ENCODE measurements at places on chromosomes 7 and 10.

DNA sequence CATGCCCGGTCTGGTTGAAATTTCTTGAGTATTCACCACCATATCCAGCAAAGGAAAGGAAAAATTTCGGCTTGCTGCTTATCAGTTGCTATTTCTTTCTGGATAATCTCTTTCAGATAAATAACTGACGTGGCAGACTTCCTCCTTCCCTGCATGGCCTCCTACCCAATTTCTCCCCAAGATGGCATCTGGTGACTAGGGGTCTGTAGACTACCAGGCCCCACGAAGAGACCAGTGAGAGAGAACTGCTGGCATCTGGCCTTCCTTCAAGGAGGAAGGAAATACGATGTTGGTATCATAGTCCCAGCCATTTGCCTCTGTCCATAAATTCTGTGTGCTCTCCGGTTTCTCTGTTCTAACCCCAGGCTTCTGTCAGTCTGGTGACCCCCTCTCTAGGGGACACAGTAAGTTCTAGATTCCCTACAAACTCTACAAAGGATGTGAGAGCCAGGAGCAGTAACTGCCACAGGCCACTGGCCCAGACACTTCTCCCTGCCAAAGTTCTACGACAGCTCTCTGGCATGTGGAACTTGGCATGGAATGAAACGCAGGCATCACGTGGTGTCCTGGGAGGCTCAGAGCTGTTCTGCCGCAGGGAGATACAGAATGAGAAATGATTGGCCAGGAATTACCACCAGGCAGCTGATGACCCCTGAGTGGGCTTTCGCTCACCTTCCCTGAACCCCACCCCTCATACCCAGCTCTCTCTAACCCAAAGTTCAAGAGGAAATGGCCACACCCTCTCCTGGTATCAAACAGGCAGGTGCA lies 30.0 kb upstream of the MSRB2 start:
- H3K27me3 ChIP-seq = no peaks in the 10 kb centered on the region
- DNase-seq = no peak
- no peak overlapping the region for H3K27ac ChIP-seq

- DNase-seq = no peak
- no peaks in the 10 kb centered on the region for H3K27me3 ChIP-seq
- H3K36me3 ChIP-seq = no peaks in the 10 kb centered on the region
- H3K4me1 ChIP-seq = no peaks in the 10 kb centered on the region
Measured at GRCh38 chr10:107966826-107967225, 802.3 kb upstream of the SORCS1 start.

- DNase-seq = no peak
- H3K4me3 ChIP-seq = no peak overlapping the region
- peaks cover 6% of the 10 kb centered on the region for H3K4me1 ChIP-seq
- no peaks in the 10 kb centered on the region for H3K27me3 ChIP-seq
- H3K36me3 ChIP-seq = no peaks in the 10 kb centered on the region
- no peak overlapping the region for H3K27ac ChIP-seq
Measured at GRCh38 chr7:102914585-102914984, 1.8 kb downstream of the LRRC17 start.

DNA sequence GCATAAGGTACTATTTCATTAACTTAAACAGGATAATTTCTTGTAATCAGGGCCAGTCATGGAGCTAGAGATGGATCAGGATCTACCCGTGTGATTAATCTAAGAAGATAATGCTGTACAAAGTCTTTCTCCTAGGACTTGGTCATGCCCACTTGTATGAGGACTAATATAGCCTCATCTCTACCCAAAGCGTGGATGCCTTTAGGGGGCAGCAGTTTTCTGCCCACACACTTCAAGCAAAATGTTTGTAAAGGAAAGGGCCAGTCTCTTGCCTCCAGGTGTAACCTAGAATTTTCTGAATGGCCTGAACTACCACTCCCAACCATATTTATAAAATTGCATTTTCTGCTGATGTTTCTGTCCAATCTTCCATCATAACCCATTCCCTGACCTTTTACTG lies 764.0 kb upstream of the IGFBP3 start:
- H3K27me3 ChIP-seq = no peaks in the 10 kb centered on the region
- no peak overlapping the region for H3K4me3 ChIP-seq
- H3K27ac ChIP-seq = no peak overlapping the region
- no peak for DNase-seq
- H3K36me3 ChIP-seq = no peaks in the 10 kb centered on the region

DNA sequence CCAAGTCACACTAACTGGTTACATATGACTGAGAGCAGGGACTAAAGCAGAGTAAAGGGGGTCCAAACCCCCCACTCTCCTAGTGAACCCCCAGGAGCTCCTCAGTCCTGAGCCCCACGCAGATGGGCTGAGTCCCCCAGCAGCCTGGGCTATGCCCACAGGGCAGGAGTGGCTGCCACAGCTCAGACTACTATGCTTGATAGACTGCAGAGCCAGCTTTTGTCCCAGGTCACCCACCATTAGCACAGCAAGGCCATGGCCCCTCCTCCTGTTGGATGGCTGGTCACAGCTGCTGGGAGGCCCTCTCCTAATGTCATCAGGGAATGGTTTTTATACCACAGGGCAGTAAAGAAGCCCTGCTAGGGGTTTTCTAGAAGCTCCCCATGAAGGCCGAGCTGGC lies 46.3 kb upstream of the FGFR2 start:
- peaks cover 2% of the 10 kb centered on the region for H3K27me3 ChIP-seq
- no peaks in the 10 kb centered on the region for H3K4me1 ChIP-seq
- no peak overlapping the region for H3K4me3 ChIP-seq
- H3K36me3 ChIP-seq = no peaks in the 10 kb centered on the region
- no peak overlapping the region for H3K27ac ChIP-seq
- DNase-seq = no peak

DNA sequence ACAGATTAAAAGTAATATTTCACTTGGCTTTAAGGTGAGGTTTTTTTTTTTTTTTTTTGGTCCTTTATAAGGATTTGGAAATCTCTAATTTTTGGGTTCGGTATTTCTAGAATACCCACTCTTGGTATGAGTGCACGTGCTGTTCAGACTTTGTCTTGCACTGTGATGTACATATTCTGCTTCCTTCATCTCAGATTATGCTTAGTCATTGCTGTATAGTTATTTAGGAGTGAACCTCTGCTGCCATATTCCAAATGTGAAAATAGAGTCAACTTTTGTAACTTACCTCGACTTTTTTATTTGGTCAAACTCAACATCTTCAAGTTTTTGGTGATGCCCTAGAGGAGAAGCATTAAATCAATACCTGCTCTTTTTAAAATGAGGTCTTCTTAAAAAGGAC lies 40.1 kb upstream of the HBP1 start:
- no peak overlapping the region for H3K27ac ChIP-seq
- H3K4me1 ChIP-seq = peaks cover 6% of the 10 kb centered on the region
- no peak overlapping the region for H3K4me3 ChIP-seq

DNA sequence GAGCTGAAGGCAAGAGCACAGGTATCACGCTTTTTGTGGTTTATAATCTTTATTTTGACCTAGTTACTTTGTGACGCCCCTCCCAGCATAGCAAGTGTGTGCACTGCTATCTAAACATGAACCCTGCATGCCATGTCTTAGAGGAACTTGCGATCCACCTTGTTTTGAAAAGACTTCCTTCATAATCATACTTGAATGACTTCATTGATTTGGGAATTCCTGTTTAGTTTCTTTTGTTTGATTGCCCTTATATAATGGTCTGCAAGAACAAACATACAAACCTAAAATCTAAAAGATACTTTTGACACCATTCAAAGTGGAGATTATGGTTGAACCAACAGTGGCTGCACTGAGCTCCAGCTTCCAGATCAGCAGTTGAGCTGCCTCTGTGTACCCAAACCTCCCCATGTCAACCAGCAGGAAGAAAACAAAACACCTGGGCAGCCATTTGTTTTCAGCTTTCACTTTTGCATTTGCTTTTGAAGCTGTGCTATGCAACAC lies 132.6 kb downstream of the CELF2 start:
- H3K4me3 ChIP-seq = no peak overlapping the region
- H3K4me1 ChIP-seq = peaks cover 67% of the 10 kb centered on the region
- no peaks in the 10 kb centered on the region for H3K27me3 ChIP-seq
- peak; percentile 52 for DNase-seq
- H3K36me3 ChIP-seq = no peaks in the 10 kb centered on the region

GRCh38 chr10:32123021-32123420 lies 66.8 kb upstream of the KIF5B start:
- DNase-seq = no peak
- H3K27ac ChIP-seq = no peak overlapping the region
- H3K4me3 ChIP-seq = no peak overlapping the region
- no peaks in the 10 kb centered on the region for H3K27me3 ChIP-seq
- no peaks in the 10 kb centered on the region for H3K4me1 ChIP-seq

DNA sequence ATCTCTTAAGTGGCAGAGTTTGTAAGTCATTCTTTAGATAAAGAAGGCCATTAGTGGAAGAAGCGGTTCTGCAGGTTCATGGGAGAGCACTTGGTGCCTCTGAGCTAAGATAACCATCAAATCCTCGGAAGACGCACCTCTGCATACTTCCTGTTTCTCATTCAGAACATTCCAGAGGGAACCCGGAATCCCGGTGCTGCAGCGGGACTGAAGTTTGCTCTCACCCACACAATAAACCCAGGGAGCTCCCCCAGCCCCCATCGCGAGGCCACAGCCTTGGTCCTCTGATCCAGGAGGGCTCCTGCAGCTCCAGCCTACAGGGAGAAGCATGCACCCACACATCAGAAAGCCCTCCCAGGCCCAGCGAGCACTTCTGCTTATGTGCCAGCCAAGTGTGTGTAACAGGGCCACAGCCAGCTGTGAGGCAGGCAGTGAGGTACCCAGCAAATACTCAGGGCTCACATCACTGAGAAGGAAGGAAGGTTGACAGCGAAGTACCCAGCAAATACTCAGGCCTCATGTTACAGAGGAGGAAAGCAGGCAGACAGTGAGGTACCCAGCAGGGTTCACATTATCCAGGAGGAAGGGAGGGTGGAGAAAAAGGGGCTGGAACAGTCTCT lies 142.4 kb downstream of the DIP2C start:
- no peak overlapping the region for H3K27ac ChIP-seq
- no peaks in the 10 kb centered on the region for H3K36me3 ChIP-seq
- peaks cover 4% of the 10 kb centered on the region for H3K27me3 ChIP-seq

Data from common myeloid progenitor, CD34-positive (primary cell).